ENCODE measurements at places on chromosomes 6 and 20. TPM values are rescaled to one million over a fixed set of nuclear protein-coding genes. Genes with fewer than 3 reads are reported as not detected.

The APCDD1L gene
- 173 TPM for total RNA-seq

The ZSCAN31 gene
- total RNA-seq = 4.2 TPM

The MDN1 gene
- total RNA-seq = 27.3 TPM

The TFAP2C gene
- total RNA-seq = not detected

The KIAA0408 gene
- total RNA-seq = 0.50 TPM

The SLC22A7 gene
- not detected for total RNA-seq

All from smooth muscle cell of the pulmonary artery (primary cell).